ENCODE measurements at places on chromosomes 11 and 22.

DNA sequence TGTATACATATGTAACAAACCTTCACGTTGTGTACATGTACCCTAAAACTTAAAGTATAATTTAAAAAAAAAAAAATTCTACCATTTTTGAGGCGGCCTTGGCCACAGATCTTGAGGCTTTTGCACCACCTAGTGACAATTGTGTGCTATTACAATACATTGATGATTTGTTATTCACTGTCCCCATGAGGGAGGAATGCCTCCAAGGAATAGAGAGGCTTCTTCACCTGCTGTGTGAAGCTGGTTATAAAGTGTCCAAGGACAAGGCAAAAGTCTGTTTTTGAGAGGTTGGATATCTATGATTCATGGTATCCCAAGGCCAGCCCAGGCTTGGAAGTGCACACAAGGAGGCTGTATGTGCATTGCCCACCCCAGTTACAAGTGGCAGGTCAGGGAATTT is 30.7 kb downstream of the SLC22A25 start:
- DNase-seq, result no peak

DNA sequence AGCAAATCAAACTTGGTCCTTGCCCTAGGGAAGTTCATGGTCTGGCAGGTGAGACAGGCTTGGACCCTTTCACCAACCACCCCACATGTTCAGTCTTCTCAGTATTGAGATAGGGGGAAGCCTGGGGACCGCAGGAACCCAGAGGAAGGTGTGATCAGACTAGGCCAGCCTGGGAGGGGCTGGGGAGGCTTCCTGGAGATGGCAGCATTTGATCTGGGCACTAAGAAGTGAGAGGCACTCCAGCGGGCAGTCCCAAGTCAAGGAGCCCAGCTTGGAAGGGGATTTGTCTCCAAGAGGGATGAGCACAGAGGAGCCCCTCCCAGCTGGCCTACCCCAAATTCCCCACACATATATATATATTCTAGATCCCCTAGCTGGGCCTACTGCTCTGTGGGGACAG is 5.4 kb downstream of the LRRC32 start:
- DNase-seq, result no peak

DNA sequence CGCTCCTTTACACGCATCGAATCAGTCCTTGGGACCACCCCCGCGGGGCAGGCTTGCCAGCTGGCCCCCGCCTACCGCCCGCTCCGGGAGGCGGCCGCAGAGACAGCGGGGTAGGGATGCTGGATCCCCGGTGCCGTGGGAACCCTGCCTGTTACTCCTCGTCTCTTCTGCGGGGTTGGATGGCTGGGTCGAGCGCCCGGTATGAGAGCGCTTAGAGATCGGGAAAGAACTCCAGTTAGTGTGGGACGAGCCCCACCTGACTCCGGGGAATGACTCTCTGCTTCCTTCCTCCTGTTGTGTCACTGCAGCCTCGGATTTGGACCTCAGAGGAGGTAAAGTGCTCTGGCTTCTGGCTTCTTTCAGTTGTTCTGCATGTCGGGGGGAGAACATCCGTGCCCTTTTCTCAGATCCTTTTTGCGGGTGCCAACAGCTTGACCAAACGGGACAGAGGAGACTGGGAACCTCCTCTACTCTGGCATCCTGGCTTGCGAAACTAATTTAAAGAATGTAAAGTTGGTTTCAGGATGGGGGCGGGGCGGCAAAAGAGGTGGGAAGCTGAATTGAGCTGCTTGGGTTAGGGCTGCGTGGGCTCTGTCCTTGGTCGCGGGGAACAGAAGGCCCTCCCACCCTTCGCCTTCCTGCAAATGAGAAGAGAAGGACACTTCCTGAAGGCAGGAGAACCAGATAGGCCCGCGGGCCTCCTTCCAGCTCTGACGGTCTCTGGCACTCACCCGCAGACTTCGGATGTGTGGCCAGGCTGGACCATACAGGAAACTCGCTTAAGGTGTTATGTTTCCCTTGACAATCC is 938 bp downstream of the LAYN start:
- peak; percentile 74 for DNase-seq

DNA sequence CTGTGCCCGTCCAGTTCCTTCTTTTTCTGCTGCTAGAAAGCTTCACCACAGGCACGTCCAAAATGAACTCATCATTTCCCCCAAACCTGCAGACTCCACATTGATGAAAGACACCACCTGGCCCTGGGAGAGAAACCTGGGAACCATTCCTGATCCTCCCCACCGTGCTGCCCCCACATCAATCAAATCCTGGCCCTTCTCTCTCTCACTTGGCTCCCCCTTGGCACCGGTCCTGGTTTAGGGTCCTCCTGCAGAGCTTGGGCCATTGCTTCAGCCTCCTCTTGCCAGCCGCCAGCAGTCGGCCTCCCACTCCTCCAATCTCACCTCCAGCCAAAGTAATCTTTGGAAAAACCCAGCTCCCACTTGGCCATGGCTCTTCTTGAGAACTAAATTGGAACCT is 38.5 kb downstream of the RIBC2 start:
- no peak for DNase-seq

- no peak for DNase-seq
These were observed 292.7 kb downstream of the OPCML start for GRCh38 chr11:133239575-133239974.

GRCh38 chr11:132607575-132607974 is 924.7 kb downstream of the OPCML start:
- DNase-seq, result no peak

- peak; percentile 81 for DNase-seq
These were observed 49.0 kb downstream of the OR4D9 start for GRCh38 chr11:59560290-59560701.

Data from testis (tissue), 5 donors.